ENCODE measurements at places on chromosomes 4 and X.
A peak's percentile ranks its signal among the peaks of the same experiment; 100 is the strongest.

DNA sequence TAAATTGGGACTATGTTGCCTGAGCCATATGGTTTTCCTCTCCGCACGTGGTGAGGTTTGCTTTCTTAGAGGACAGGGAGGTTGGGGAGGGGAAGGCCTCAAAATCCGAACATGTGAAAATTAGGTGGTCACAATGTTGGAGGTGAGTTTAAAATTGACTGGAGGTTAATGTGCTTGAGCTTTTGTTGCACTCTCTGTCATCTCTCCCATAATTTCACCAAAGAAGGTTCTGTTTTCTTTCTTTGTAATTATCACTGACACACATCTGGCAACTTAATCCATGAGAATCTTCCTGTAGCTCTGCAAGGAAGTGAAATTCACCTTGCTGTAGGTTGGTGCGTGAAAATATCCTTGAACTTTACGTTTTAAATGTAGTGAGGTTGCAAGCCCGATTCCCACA, 225.5 kb downstream of the PDGFC start:
- no peak for DNase-seq

DNA sequence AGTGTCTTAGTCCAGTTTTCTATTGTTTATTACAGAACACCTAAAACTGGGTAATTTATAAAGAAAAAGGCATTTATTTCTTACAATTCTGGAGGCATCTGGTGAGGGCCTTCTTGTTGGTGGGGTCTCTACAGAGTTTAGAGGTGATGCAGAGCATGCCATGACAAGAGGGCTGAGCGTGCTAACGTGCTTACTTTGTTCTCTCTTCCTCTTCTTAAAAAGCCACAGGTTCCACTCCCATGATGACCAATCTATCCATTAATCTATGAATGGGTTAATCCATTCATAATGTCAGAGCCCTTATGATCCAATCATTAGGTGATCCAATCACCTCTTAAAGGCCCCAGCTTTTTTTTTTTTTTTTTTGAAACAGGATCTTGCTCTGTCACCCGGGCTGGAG, 291.5 kb upstream of the GALNTL6 start:
- no peak for DNase-seq

DNA sequence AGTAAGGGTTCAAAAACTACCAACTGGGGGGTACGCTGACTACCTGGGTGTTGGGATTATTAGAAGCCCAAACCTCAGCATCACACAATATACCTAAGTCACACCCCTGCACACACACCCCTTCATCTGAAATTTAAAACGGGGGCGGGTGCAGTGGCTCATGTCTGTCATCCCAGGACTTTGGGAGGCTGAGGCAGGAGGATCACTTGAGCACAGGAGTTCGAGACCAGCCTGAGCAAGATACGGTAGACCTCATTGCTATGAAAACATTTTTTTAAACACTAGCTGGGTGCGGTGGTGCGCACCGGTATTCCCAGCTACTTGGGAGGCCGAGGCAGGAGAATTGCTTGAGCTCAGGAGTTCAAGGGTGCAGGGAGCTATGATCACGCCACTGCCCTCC, 331.0 kb downstream of the ASMT start:
- DNase-seq, result no peak

GRCh38 chr4:68021185-68021584, 57.9 kb upstream of the TMPRSS11A start:
- DNase-seq, result no peak

GRCh38 chr4:2849267-2850152, 5.9 kb downstream of the ADD1 start:
- DNase-seq, result no peak

DNA sequence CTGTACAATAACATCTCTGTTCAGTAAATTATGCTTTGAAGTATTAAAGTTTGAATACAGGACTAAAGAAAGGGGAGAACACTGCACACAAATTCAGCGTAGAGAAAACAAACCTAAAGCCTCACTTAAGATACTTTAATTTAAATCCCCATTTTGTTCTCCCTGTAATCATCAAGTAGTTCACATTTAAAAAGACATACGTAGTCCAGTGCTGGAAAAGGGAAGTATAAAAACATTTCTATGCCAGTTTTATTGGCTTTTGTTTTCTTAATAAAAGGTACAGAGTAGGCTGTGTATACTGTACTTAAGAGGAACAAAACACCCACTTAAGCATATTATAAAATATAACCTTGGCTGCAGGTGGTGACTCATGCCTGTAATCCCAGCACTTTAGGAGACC, 101.6 kb downstream of the FGF16 start:
- no peak for DNase-seq

DNA sequence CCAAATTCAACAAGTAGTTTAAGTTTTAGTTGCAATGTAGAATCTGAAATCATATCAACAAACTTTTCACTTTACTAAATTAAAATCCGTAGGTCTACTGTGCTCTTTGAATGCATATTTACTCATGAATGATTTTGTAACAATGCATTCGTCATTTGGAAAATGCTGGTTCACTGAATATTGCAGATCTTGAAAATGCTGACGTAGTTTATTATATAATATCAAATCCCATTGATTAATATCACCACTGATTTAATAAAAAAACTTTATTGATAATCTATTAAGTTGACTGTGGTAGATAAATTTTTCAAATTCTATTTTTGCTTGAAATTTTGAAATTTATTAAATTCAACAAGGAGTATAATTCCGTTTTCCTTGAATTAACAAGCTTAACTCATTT, 540.0 kb downstream of the GRID2 start:
- DNase-seq, result no peak

- no peak for DNase-seq
Measured at GRCh38 chr4:141416219-141416618, 195.5 kb downstream of the ZNF330 start.

GRCh38 chr4:26088433-26088928, 174.5 kb downstream of the SMIM20 start:
- peak; percentile 34 for DNase-seq

DNA sequence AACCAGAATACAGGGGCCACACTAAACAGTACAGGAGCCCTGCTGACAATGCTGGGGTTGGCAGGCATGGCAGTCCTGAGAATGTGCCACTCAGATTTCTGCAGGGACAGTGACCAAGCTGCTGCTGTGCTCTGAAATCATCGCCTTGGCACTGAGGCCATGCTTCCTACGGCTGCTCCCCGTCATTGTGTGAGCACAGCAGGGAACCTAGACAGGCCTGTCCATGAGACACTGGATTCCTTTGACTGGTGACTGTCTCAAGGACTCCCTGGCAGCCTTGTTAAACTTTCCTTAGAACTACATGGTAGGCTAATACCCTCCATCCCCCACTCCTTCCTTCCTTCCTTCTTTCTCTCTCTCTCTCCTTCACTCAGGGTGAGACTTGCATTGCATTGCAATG, 111.4 kb downstream of the LUZP4 start:
- no peak for DNase-seq

DNA sequence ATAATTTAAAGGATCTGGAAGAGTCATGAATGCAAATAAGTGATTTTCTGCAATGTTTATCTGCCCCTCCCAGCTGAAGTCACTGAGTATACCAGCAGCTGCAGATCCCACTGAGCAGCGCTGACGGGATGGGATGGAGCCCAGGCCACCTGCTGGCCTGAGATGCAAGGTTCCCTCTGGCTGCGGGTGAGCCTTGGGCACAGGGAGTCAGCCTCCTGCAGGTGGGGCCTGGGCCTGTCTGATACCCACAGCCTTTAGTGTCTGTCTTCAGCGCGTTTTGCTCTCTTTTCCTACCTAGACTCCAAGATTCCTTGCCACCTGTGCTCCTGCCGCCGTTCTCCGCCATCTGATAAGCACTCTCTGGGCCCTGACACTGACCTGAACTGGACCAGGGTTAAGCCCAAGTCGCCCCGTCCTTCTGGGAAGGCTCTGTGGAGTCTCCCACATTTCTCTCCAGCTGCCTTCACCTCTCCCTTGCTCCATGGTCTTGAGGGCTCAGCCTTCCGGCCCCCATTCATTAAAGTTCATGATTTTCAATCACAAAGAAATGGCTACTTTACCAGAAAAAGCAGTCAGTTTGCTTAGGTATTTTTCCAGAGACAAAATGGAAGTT, 223.1 kb upstream of the FAT1 start:
- no peak for DNase-seq

GRCh38 chrX:65925592-65925991, 114.3 kb downstream of the VSIG4 start:
- DNase-seq, result no peak

- no peak for DNase-seq
Measured at GRCh38 chr4:176137631-176138030, 57.8 kb downstream of the SPATA4 start.

GRCh38 chr4:168639914-168640313, 143.1 kb downstream of the PALLD start:
- no peak for DNase-seq

GRCh38 chr4:83074086-83074704, 39.2 kb downstream of the COPS4 start:
- peak; percentile 61 for DNase-seq

DNA sequence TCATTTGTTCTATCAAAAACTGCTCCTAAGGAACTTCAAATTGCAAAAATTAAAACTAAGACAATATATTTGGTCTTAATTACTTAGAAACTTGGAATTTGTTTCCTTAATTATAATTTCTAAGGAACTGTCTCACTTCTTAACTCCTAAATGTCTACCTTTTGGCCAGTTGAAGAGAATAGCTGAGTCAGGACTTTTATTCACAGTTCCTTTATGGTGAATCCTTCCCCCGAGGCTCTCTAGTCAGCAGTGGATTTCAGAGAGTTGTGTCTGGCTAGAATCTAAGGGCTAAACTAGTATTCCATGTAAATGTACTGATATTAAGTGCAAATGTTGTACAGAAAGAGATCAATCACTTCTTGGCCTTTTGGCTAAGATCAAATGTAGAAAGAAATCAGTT, 69.3 kb downstream of the AMMECR1 start:
- no peak for DNase-seq

DNA sequence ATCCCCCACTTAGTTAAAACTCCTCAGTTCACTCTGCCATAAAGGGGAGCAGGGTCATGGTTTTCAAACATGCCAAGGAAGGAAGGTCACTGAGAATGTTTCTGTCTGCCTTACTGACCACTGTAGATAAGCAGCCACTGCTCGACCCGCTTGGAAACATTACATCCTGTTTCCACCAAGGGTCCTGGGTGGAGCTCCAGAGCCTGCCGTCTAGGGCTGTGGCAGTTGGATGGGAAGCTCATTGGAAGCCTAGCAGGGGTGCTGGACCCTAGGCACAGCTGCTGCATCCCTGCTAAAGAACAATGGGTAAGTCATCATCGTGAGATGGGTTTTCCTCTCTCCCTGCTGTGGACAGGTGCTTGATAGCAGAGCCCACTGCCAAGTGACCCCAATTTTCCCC, 76.0 kb upstream of the SRD5A3 start:
- DNase-seq, result no peak

GRCh38 chr4:108906866-108907367, 144.1 kb upstream of the ETNPPL start:
- DNase-seq, result no peak

GRCh38 chr4:69601065-69601464, 38.4 kb downstream of the UGT2A2 start:
- DNase-seq, result no peak

DNA sequence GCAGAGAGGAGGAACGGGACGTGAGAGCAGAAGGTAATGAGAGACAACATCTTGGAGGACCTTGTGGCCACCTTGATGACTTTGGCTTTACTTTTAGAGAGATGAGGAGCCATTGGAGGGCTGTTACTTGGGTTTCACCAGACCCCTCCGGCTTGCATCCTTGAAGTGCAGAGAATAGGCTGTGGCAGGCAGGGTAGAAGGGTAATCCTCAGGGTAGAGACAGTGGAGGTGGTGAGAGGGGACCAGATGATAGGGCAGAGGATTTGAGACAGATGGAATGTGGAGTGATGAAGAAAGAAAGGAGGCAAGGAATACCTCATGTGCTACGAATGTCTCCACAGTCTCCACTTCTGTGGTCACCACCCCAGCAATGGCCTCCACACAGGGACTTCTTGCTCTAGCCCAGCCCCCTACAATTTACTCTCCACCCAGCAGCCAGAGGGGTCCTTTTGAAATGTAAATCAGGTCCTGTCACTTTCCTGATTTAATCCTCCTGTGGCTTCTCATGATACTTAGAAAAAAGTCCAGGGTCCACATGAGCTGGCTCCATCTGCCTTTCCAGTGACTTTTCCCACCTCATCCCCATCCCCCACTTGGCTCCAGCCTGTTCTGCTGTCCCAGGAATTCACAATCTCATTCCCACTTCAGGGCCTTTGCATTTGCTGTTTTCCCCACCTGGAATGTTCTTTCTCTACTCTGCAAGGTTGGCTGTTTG, 115.0 kb downstream of the PJA1 start:
- DNase-seq, result no peak

DNA sequence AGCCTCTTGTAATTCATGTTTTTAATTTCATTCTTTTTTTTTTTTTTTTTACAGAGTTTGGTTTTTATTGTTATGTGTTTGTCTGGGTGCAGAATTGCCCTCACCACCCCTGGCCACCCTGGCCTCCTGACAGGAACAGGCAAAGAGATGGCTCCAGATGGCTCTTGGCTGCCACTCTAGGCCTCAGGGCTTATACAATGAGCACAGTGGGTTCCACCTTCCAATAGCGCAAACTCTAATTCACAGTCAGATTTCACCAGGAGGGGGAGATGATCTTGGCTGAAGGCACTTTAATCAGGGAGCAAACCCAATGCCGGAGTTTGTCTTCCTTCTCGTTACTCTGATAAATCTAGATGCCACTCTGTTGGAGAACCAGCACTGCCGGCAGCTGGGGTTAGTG, 24.8 kb downstream of the CPE start:
- no peak for DNase-seq

GRCh38 chr4:112492321-112492720, 23.7 kb downstream of the NEUROG2 start:
- DNase-seq, result no peak

DNA sequence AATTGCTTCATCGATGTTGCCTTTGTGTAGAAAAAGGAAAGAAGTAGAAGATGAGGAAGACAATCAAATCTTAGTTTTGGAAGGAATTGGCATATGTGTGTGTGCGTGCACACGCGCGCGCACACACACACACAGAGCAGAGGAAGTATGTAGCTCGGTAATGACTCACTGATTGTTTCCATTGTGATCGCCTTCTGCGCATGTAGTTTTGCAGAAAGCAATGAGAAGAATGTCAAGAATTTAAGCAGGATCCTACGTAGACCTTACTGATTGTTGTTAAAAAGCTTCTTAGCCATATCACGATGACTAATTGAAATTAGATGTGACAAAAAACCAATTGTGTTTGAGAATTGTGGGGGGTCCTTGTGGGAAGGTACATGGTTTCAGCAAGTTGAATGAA, 12.8 kb upstream of the LIMCH1 start:
- no peak for DNase-seq

DNA sequence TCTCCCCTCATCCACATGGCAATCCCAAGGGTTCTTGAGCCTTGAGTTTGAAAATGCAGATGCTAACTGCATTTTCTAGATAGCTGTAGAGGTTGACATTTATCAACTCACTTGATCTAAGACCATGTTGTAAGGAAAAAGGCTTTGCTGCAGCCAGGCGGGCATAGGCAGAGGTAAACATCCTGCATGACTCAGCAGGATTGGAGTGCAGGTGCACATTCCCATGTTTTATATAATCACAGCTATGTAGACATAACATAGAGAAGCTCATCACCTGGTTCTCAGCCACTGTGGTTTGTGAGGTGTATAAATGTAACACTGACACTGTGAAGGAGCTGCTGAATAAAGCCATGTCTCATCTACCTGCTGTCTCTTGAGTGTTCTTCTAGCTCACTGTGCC, 62.3 kb upstream of the PDE5A start:
- DNase-seq, result no peak
